Stomach (tissue), 19 donors: ENCODE measurements at places on chromosomes 11 and 22.

DNA sequence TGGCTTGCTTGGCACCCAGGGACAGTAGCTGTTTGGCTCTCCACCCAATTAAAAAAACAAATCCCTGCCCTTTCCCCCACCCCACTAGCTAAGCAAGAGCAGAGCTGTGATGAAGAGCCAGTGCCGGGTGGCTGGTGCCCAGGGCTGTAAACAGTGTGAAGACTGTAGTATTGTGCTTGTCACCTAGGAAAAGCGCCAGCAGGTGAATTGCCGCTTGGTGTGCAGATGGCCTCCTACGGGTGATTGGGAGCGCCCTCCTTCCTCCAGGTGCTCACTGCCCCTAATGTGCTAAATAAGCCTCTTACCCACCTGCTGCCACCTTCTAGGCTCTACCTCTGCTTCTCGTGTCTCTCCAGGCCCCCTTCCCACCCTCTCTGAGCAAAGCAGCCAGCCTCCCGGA lies 18.4 kb upstream of the RAPSN start:
- H3K4me1 ChIP-seq = peaks cover 27% of the 10 kb centered on the region
- peak; percentile 54 for DNase-seq
- H3K27ac ChIP-seq = peak overlapping the region; percentile 52
- no peak overlapping the region for H3K4me3 ChIP-seq

DNA sequence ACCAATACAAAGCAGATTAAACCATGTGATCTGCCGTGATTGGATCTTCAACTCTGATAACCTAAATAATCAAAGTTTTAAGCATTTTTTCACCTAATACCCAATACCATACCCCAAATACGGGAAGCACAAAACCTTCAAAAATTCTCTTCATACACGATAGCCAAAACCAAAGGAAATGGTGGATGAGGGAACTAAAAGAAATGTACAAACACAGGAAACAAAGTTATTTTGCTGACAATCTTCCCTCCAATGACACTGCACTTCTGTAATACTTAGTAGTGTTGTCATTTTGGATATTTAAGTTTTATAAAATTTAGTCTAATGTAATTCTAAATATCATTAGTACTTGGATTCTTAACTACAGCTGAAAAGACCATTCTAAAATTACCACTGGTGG lies 27.0 kb downstream of the CSTF3 start:
- peaks cover 8% of the 10 kb centered on the region for H3K36me3 ChIP-seq
- H3K4me3 ChIP-seq = no peak overlapping the region
- no peaks in the 10 kb centered on the region for H3K4me1 ChIP-seq
- no peaks in the 10 kb centered on the region for H3K27me3 ChIP-seq

- H3K36me3 ChIP-seq = no peaks in the 10 kb centered on the region
- no peak overlapping the region for H3K27ac ChIP-seq
- H3K27me3 ChIP-seq = no peaks in the 10 kb centered on the region
- no peaks in the 10 kb centered on the region for H3K4me1 ChIP-seq
- H3K4me3 ChIP-seq = no peak overlapping the region
Measured at GRCh38 chr11:70241709-70242108, 28.8 kb upstream of the PPFIA1 start.

DNA sequence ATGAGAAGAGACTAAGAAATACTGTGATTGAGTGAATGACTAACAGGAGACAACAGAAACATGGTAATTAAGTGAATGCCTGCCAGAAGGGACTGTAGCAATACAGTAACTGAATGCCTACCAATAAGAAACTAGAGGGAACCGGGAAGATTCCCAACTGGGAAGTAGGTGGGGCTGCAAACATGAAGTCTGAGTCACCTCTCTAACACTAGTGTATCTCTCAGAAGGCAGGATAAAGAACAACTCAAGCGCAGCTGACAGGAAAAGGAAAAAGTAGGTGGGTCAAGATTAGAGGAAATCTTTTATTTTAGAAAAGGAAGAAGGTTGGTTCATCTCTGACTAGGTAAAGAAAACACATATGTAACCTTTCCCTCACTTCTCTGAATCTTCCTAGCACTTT lies 14.0 kb downstream of the C11orf42 start:
- H3K27me3 ChIP-seq = no peaks in the 10 kb centered on the region
- no peak overlapping the region for H3K27ac ChIP-seq
- peaks cover 9% of the 10 kb centered on the region for H3K4me1 ChIP-seq
- no peak for DNase-seq
- peaks cover 100% of the 10 kb centered on the region for H3K36me3 ChIP-seq
- H3K4me3 ChIP-seq = no peak overlapping the region

DNA sequence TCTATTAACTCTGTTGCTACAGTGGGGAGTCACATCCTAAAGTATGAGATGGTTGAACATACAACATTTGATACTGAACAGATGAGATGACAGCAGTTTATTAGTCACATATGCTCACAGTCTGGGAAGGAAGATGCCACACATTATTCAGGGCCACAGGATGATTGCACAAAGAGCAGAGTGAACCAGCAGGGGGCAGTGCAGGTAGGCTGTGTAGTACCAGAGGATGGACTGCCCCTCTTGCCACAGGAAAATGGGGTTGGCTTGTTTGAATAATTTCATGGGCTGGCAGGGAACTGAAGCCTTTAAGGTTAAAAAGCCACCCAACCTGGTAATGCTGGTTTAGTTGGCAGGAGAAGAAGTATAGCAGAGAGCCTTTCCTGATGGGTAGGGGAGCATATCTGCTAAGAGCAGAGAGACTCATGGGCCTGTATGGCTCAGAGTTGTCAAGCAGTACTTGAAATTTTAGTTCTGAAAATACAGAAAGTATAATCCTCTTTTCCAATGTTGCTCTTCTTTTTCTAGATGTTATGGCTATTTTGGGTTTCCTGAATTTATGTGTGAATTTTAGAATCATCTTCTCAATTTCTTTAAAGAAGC lies 180.4 kb upstream of the B3GAT1 start:
- H3K36me3 ChIP-seq = no peaks in the 10 kb centered on the region
- no peak overlapping the region for H3K27ac ChIP-seq
- DNase-seq = peak; percentile 43
- H3K4me1 ChIP-seq = no peaks in the 10 kb centered on the region
- no peaks in the 10 kb centered on the region for H3K27me3 ChIP-seq

GRCh38 chr11:72642884-72643522 lies 31.2 kb downstream of the PDE2A start:
- H3K27me3 ChIP-seq = peaks cover 48% of the 10 kb centered on the region
- no peaks in the 10 kb centered on the region for H3K36me3 ChIP-seq
- H3K4me3 ChIP-seq = peak overlapping the region; percentile 57
- peak overlapping the region; percentile 68 for H3K27ac ChIP-seq

DNA sequence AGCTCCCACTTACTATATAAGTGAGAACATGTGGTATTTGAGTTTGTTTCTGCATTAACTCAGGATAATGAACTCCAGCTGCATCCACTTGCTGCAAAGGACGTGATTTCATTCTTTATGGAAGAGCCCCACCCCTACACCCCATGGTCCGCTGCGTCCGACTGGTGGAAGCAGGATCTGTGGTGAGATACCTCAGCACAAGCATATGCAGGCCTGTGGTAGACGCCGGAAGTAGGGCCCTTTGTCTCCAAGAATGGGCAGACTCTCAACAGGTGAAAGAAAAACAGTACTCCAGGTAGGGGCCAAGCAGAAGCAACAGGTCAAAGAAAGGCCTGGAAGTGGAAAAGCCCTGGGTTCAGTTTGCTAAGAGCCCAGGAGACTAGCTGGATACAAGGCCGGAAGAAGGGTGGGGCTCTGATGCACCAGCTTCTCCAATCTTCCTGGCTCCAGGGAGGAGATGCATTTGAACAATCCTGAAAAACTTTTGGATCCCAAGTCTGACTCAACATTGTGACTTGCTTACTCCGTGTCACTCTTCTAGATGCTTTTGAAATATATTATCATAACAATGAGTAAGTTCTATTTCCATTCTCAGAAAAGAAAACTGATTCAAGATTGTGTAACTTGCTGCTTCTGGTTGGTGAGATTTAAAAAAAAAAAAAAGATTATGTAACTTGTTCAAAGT lies 30.4 kb downstream of the NEAT1 start:
- peak overlapping the region; percentile 91 for H3K27ac ChIP-seq
- H3K36me3 ChIP-seq = no peaks in the 10 kb centered on the region
- no peaks in the 10 kb centered on the region for H3K27me3 ChIP-seq
- no peak overlapping the region for H3K4me3 ChIP-seq
- no peak for DNase-seq

DNA sequence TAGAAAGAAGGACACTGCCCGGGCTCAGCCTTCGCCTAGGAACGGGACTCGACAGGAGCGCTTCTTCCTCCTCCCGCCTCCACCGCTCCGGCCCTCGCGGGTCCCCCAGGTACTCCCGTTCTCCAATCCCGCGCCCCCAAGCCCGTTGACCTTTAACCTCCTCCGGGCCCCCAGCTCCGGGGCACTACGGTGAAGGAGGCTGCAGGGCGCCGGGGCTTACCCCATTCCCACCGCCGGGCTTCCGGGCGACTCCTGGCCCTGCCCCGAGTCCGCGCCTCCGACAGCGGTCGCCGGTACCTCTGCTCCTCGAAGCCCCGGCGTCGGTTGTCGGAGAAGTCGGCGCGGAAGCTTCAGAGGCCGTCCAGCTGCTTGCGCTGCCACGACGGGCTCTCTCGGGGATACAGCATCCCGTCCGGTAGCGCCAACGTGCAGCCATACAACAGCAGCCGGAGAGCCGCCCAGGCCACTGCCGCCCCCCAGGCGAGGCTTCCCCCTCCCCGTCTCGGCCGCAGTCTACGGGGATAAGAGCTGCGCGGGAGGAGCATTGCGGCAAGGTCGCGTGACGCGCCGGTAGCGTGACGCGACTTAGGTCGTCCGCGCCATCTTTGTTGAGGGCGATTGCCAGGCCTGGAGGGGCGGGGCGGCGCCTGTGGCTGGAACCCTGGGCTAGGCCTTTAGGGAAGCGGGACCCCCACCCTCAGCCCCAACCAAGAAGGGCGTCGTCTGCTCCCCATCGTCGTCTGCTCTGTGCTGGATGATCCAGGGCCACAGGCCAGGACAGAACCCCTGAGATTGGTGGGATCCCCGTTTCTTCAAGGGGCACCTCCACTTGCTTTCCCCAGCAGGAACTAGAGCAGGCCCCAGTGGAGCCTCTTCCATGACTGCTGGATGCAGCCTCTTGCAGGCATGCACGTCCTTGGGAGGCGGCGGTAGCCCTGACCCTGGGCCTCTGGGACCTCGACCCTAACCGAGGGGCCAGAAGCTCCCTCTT lies 26.3 kb downstream of the RGL4 start:
- H3K36me3 ChIP-seq = peaks cover 30% of the 10 kb centered on the region
- no peaks in the 10 kb centered on the region for H3K27me3 ChIP-seq
- H3K4me3 ChIP-seq = peak overlapping the region; percentile 95
- peak overlapping the region; percentile 89 for H3K27ac ChIP-seq
- DNase-seq = peak; percentile 95

GRCh38 chr11:61675826-61676225 lies 4.4 kb upstream of the DAGLA start:
- peaks cover 9% of the 10 kb centered on the region for H3K4me1 ChIP-seq
- no peak for DNase-seq
- H3K4me3 ChIP-seq = no peak overlapping the region
- H3K27ac ChIP-seq = no peak overlapping the region
- H3K36me3 ChIP-seq = no peaks in the 10 kb centered on the region
- H3K27me3 ChIP-seq = no peaks in the 10 kb centered on the region

DNA sequence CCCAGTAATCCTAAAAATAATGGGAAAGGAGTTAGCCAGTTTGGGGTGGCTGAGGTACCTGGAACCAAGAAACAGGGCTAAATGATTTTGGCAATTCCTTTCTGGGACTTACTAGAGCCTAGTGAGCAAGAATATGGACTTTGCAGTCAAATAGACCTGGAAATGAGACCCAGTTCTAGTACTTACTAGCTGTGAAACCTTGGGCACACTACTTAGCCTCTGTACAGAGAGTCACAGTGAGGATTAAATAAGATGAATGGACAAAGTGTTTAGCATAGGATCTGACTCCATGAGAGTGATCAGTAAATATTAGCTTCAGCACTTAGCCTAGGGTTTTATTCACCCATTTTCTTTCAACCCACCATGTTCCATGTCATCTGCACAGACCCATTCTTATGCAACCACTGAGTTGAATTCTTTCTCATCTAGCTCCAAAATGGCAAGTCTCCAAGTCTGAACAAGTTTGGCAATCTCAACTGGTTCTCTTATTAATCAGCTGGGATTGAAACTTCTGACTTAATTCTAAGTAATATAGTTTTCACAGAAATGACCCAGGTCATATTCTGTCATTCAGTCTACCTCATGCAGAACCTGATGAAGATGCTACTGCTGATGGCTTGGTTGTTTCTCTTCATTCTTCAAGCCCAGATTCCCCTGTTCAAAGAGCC lies 15.0 kb upstream of the SORL1 start:
- H3K27me3 ChIP-seq = no peaks in the 10 kb centered on the region
- no peak overlapping the region for H3K27ac ChIP-seq
- H3K4me3 ChIP-seq = no peak overlapping the region
- H3K4me1 ChIP-seq = no peaks in the 10 kb centered on the region
- no peaks in the 10 kb centered on the region for H3K36me3 ChIP-seq

- no peaks in the 10 kb centered on the region for H3K4me1 ChIP-seq
- DNase-seq = no peak
- H3K27ac ChIP-seq = no peak overlapping the region
- H3K4me3 ChIP-seq = no peak overlapping the region
Measured at GRCh38 chr11:117849781-117850414, 25.4 kb upstream of the FXYD2 start.

DNA sequence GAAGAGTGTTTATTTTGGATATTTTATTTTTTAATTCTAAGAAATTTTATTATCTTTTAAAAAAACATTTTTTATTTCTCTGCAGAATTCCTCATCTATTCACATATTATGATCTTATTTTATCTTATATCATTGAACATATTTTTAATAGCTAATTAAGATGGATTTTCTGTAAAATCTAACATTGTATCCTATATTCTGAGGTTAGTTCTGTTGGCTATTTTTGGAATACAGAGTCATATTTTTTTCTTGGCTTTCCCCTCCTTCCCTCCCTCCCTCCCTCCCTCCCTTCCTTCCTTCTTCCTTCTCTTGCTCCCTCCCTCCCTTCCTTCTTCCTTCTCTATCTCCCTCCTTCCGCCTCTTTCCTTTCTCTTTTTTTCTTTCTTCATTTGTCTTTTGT lies 2326.6 kb upstream of the RAG2 start:
- H3K4me1 ChIP-seq = no peaks in the 10 kb centered on the region
- H3K36me3 ChIP-seq = no peaks in the 10 kb centered on the region
- no peak overlapping the region for H3K27ac ChIP-seq
- DNase-seq = no peak
- H3K4me3 ChIP-seq = no peak overlapping the region
- no peaks in the 10 kb centered on the region for H3K27me3 ChIP-seq

DNA sequence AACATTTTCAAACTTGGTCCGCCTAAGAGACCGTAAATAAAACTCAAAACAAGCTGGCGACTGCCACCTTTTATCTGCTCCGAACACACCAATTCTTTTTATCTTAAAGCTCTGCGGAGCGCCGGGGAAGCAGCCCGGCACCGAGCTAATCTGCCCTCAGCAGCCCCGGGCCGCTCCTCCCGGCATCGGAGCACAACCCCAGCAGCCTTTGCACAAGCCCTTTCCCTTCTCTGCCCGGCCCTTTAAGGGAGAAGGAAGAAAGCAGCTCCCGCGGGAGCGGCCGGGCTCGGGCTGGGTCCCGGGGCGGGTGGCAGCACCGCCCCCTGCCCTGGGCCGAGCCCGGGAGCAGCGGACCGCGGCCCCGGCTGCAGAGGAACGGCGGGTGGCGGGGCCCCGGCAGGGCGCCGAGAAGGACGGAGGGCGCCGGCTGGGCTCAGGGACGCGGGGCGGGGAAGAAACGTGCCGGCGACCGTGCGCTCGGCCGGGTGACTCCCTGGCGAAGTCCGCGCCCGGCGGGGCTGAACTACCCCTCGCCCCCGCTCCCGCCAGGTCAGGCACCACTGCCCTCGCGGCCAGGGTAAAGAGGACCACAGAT lies 133.6 kb upstream of the C11orf58 start:
- H3K4me3 ChIP-seq = peak overlapping the region; percentile 69
- peak; percentile 54 for DNase-seq
- no peaks in the 10 kb centered on the region for H3K27me3 ChIP-seq
- no peaks in the 10 kb centered on the region for H3K36me3 ChIP-seq
- H3K27ac ChIP-seq = peak overlapping the region; percentile 87
- peaks cover 36% of the 10 kb centered on the region for H3K4me1 ChIP-seq
